T-helper 9 cell (primary cell): ENCODE measurements at places on chromosomes 5 and 9.

GRCh38 chr5:179762079-179762780 lies 29.6 kb downstream of the MAML1 start:
- DNase-seq, result no peak

DNA sequence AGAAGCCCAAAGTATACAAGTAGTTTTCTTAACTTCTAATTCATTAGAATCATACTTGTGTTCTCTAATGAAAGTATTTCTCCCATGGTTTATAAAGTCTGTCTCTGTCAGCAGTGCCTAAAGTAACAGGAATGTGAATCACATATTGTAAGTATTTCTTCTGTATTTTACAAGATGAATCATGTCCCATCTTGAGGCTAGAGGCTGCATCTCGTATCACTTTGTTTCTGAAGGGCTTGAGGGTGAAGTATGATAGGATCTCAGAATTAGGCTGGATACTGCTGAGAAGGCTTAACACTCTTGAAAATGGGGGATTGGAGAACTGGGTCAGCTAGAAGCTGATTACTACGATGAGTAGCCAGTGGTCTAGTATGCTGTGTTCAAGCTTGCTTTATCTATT lies 242.2 kb upstream of the ACTBL2 start:
- no peak for DNase-seq

GRCh38 chr5:88081877-88082276 lies 186.8 kb downstream of the TMEM161B start:
- no peak for DNase-seq

- no peak for DNase-seq
Measured at GRCh38 chr9:13480693-13481092, 201.2 kb upstream of the MPDZ start.

GRCh38 chr5:139342423-139342723 lies 719 bp downstream of the PAIP2 start:
- no peak for DNase-seq

DNA sequence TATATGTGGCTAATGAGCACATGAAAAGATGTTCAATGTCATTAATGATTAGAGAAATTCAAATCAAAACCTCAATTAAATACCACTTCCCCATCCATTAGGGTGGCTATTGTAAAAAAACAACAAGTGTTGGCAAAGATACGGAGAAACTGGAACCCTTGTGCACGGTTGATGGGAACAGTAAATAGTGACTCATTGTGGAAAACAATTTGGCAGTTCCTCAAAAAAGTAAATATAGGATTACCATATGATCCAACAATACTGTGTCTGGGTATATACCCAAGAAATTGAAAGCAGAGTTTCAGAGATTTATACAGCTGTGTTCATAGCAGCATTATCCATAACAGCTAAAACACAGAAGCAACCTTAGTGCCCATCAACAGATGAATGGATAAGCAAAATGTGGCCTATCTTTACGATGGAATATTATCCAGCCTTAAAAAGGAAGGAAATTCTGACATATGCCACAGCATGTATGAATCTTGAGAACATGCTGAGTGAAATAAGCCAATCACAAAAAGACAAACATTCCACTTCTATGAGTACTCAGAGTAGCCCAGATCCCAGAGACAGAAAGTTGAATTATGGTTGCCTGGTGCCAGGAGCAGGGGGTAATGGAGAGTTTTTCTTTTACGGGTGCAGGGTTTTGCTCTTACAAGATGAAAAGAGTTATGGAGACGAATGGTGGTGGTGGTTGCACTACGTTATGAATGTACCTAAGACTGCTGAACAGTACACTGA lies 41.4 kb upstream of the LRRC14B start:
- no peak for DNase-seq

GRCh38 chr5:6752236-6752635 lies 39.0 kb downstream of the TENT4A start:
- DNase-seq, result no peak

DNA sequence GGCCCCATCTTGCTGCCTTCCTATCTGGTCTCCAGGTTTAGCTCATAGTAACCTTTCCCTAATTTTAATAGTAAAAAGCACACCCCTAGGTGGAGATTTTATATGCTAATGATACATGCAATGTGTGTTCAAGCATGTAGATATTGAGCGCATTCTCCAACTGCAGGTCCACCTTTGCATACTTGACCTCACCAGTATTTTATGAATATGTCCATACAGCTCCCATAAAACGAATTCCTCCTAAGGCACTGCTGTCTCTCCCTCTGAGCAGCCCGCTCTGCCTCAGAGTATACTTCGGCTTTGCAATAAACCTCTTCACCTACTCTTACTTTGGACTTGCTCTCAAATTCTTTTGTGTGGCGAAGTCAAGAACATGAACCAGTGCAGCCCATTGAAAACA lies 153.3 kb downstream of the RAB3C start:
- DNase-seq, result no peak

DNA sequence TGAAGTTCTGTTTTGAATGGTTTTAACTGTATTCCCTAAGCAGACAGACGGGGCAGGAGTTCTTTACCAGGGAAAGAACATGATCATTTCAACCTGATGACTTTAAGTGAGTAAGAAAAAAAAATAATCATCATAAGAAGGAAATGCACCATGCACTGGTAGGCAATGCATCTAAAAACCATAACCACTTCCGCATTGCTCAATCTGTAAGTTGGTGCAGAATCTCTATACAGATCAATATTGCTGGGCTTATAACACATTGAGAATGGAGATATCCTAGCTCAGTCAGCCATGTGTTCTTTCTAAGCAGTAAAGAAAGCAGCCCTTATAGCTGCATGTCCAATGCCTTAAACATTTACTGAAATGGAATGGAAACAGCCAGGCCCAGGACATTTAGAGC lies 407.1 kb upstream of the DMAC1 start:
- DNase-seq, result no peak

- no peak for DNase-seq
Measured at GRCh38 chr5:108523360-108523759, 141.5 kb upstream of the FBXL17 start.

DNA sequence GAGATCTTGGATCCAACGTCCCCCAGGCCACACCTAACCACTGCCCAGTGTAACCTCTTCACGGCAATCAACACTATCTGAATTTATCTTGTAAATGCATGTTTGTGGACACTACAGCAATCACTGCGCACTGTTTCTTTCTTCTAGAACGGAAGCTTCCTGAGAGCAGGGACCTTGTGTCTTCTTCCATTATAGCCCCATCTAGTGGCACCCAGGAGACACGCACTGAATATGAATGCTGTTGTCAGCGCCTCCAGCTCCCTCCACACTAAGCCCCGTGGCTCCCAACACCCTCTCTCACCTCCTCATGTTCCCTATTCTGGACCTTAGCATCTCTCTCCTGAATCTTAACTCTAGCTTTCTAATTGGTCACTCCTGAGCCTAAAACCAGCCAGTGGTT lies 72.7 kb downstream of the SMIM23 start:
- no peak for DNase-seq

- no peak for DNase-seq
Measured at GRCh38 chr5:40762705-40763104, 6.9 kb upstream of the TTC33 start.

DNA sequence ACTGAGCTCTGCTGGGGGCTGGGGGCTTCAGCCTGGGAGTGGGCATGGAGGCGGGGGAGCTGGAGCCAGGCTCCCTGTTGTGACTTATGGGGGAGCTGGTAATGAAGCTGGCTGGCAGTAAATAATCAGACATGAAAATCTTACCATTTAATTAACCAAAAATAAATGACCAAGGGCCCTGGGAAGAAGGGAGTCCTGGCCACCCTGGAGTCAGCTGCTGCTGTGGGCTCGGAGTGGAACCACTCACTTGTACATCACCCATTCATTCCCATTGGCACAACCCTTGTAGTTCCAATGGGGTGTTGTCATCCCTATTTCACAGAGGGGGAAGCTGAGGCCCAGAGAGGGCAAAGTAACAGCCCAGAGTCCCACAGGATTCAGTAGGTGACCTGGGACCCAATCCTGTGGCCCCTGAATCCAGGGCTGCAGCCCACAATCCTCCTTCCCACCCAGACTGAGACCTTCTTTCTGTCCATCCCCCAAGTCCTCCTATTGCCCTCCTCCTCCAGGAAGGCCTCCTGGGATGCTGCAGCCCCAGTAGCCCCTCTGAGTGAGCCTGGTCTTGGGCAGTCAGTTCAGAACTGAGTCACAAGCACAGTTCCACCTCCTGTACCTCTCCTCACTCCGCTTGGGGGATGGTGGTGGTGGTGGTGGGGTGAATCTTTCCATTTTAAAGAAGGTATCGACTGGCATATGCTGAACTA lies 259.4 kb upstream of the MVB12B start:
- no peak for DNase-seq

GRCh38 chr5:131079232-131079631 lies 85.8 kb downstream of the HINT1 start:
- no peak for DNase-seq

- DNase-seq, result no peak
Measured at GRCh38 chr5:113776168-113776567, 262.7 kb downstream of the YTHDC2 start.

- peak; percentile 35 for DNase-seq
Measured at GRCh38 chr9:4987961-4988421, 2.9 kb downstream of the JAK2 start.

- DNase-seq, result no peak
Measured at GRCh38 chr9:7196467-7196866, 438.7 kb downstream of the KDM4C start.

DNA sequence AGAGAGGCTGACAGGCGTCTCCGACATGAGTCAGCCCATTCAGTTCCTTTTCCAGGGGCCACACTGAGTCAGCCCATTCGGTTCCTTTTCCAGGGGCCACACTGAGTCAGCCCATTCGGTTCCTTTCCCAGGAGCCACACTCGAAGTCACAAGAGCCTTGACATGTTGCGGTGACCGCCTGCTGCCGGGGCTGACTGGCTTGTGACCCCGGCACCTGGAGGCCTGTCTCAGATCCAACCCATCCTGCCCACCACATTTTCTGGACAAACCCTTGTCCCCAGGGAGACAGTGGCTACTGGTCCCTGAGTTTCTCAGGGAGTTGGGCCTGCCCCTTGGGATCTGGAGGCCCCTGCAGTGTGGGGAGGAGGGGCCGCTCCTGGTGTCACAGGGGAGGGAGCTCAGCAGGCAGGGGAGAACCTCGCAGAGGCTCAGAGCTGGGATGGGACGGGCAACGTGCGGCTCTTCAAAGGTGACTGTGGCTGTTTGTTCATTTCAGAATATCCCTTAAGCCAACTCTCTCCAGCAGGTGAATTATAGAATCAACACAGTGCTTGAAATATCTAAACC lies 40.5 kb upstream of the LPCAT1 start:
- DNase-seq, result no peak

GRCh38 chr5:43039471-43040286 lies 440 bp downstream of the ANXA2R start:
- DNase-seq, result peak; percentile 63

GRCh38 chr9:105341434-105342146 lies 97.1 kb downstream of the SLC44A1 start:
- DNase-seq, result no peak

GRCh38 chr5:126301056-126301455 lies 122.2 kb upstream of the GRAMD2B start:
- no peak for DNase-seq

GRCh38 chr5:176787676-176788075 lies 22.7 kb upstream of the UNC5A start:
- no peak for DNase-seq

DNA sequence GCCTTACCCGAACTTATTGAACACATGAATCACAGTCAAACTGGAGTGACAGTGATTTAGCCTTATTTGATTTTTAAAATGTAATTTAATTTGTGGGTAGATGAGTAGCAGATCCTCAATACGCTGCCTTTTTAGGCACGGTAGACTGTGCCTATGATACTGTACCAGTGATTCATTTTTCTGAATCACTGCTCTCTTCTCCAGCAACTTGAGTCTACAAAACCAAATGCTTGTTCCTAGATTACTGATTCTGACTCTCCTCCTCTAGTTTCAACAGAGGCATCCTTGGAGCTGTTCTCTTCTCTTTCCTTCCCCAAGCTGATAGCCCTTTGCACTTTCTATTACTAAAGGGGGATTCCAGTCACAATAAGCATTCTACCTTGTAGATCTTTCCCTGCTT lies 94.3 kb upstream of the IL7R start:
- no peak for DNase-seq

DNA sequence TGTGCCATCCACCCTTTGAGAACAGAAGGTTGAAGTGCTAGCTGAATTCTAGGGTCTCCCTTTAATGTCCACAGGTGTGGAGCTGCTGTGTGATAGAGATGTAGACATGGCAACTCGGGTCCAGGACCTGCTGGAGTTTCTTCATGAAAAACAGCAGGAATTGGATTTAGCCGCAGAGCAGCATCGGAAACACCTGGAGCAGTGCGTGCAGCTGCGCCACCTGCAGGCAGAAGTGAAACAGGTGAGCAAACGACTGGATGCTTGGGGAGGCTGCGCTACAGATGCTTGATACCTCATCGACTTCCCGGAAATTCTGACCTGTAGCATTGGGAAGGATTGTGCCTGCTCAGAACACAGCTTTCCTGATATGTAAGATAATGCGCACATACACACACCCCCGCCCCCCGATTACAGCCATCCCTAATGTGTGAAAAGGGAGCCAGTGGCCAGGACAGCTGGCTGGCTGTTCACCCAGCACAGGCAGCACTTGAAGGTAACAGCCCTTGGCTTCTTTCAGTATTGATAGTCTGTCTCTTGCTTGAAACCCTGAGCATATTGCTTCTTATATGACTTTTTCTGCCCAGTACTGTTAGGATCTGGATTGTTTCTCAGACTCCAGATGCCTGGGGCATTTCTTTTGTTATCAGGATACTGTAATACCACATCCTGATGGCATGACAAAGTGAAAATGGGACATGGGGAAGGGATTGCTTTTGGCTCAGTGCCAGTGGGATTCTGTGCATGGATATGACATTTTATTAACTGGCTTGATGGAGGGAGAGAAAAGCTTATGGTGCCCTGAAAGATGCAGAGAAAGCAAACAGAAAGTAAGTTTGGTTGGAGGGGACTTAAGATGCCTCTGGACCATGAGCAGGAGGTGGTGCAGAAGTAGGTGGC lies 216.8 kb upstream of the OTULINL start:
- DNase-seq, result no peak

- DNase-seq, result no peak
Measured at GRCh38 chr5:159669559-159669958, 246.7 kb upstream of the ADRA1B start.

DNA sequence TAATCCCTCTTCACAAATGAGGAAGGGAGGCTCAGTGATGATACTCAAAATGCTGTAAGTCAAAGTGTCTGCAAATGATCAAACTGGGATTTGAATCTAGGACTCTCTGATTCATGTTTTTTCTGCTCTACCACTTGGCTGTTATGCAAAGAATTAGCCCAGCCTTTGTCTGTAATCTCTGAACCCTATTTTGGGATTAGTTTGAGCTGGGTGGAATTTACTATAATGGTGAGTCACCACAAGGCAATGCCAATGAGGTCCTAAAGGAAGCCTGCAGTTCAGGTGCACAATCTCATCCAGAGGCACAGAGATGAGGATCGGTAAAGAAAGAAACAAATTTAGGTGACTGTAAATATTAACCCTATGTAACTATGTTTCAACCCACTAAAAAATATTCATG lies 29.2 kb downstream of the RFK start:
- no peak for DNase-seq

GRCh38 chr9:115614326-115614999 lies 496.5 kb upstream of the TNC start:
- DNase-seq, result no peak
